ENCODE measurements at places on chromosomes 16 and 17.

- no peak for DNase-seq
These were observed 1.7 kb downstream of the EMP2 start for GRCh38 chr16:10578474-10579316.

GRCh38 chr16:81513204-81514040 lies 68.8 kb downstream of the CMIP start:
- no peak for DNase-seq

DNA sequence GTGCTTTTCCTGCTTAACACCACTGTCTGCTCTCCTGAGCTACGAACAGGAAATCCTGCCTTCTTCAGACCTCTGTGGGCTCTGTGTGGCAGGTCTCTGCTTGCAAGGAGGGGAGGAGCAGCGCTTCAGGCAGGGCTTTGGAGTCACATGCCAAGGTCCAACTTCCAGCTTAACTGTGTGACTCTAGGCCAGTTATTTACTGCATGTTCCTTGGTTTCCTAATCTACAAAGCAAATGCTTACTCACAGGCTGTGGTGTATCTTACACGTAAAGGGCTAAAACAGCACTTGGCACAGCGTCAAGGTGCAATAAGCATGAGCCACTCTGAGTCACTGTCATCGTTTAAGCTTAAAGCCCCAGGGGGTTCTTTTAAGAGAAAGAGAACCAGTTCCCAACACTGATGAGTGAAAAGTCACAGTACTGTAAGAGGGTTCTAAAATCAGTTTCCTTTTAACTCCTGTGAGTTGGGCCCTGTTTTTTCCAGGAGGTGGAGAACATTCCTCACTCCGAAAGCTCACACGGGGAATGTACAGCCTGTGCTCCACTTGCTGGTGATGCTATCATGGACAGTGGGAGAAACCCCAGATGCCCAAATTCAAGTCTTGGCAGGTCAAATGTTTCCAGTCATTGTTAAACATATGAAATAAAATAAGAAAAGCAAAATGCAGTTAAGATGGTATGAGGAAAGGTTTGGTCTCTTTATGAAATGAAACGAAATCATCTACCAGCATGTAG lies 54.1 kb upstream of the BCAR1 start:
- DNase-seq = peak; percentile 47

- DNase-seq = no peak
These were observed 3.0 kb upstream of the CDH15 start for GRCh38 chr16:89168381-89169189.

GRCh38 chr17:42519546-42520491 lies 16.2 kb upstream of the NAGLU start:
- no peak for DNase-seq

- DNase-seq = no peak
These were observed 112.5 kb upstream of the KCNJ16 start for GRCh38 chr17:69962436-69962995.

DNA sequence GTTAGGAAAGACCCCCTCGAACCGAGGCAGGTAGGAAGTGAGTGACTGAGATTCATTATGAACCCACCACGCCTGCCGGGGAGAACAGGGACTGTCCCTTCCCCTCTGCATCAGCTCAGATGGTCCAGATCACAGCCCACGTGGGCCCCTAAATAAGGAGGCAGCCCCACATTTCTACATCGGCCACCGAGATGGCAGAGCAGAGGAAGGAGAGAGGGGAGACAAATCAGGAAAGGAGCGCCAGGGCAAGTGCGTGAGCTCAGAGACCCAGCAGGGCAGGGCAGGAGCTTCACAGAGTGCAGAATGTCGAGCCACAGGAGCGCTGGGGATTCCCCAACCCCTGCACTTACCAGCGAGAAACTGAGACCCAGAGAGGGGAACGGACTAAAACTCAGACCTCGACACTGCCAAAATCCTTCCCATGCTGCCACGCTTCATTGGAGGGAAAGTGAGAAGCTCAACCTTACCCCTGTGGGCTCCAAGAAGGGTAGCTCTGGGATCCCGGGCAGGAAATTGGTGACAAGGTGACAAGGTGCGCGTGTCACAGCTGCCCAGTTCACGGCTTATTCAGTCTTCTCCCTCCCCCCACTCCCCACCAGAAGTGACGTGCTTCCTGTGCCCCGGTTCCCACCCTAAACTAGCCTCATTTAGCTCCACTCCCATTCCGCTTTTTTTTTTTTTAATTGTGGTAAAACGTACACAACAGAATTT lies at the start of gene ICAM2:
Gene ICAM2, minus strand, starts transcription at position 578 of the 711 bp plus-strand sequence. CDS start 13,942 bp downstream, outside the sequence.
- peak; percentile 66 for DNase-seq

- DNase-seq = no peak
These were observed 76.1 kb upstream of the CDH5 start for GRCh38 chr16:66290431-66290830.

DNA sequence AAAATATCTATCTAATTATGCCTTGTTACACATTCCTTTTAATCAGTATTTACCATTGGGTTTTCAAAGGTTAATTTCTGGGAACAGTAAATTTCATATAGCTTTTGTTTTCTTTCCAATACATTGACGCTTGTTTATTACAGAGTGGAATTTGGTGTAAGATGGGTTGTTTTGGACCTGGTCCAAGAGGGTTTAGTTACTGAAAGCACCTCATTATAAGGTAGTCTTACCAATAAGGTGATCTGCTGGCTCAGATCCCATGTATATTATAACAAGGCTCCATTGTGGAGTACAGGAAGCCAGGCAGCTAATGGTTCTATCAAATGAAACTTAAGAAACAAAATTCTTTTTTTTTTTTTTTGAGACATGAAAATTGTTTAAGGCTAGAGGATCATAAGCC lies 87.3 kb upstream of the NACA2 start:
- DNase-seq = no peak

- DNase-seq = no peak
These were observed 154.4 kb downstream of the ABCA8 start for GRCh38 chr17:68800751-68801150.

GRCh38 chr16:21617607-21618006 lies 18.2 kb downstream of the METTL9 start:
- DNase-seq = no peak

- DNase-seq = no peak
These were observed 410.5 kb downstream of the WWOX start for GRCh38 chr16:78509965-78510364.

DNA sequence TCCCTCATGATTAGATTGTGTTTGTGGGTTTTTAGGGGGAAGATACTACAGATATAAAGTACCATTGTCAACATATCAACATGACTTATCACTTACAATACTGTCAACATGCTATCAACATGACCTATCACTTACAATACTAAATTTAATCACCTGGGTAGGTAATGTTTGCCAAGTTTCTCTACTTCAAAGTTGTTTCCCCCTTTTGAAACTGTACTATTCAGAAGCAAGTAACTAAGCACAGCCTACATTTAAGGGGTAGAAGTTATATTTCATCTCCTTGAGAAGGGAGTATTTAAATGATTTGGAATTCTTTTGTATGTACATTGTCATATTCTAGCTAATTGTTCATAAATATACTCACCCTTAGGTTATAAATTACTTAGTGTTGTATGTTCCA lies 68.7 kb downstream of the TRIM37 start:
- no peak for DNase-seq

- DNase-seq = no peak
These were observed 486.1 kb upstream of the SALL1 start for GRCh38 chr16:51636920-51637769.

GRCh38 chr17:27240802-27241155 lies 53.1 kb upstream of the WSB1 start:
- DNase-seq = no peak

- no peak for DNase-seq
These were observed 318.3 kb downstream of the SLC39A11 start for GRCh38 chr17:72774236-72774635.

DNA sequence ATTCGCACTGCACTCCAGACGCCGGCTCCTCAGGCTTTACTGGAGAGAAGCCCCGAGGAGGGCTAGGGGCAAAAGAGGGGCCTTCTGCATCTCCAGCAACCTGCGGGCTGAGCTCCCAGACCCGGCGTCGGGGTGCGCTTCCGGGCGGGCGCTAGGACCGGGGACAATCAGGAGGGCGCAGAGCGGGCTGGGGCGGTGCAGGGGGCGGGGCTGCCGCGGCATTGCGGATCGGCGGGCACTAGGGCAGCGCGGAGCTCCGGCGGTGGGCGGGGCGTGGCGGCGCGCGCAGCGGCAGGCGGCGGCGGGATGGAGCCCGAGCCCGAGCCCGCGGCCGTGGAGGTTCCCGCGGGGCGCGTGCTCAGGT lies at the start of gene TSEN54:
Gene TSEN54, plus strand, starts transcription at position 274 of the 364 bp plus-strand sequence. Its CDS starts 33 bp downstream, at position 307.
- peak; percentile 95 for DNase-seq

- no peak for DNase-seq
These were observed 305.9 kb downstream of the PMP22 start for GRCh38 chr17:14959106-14959648.

GRCh38 chr17:27985306-27985705 lies 57.2 kb upstream of the NLK start:
- DNase-seq = no peak

DNA sequence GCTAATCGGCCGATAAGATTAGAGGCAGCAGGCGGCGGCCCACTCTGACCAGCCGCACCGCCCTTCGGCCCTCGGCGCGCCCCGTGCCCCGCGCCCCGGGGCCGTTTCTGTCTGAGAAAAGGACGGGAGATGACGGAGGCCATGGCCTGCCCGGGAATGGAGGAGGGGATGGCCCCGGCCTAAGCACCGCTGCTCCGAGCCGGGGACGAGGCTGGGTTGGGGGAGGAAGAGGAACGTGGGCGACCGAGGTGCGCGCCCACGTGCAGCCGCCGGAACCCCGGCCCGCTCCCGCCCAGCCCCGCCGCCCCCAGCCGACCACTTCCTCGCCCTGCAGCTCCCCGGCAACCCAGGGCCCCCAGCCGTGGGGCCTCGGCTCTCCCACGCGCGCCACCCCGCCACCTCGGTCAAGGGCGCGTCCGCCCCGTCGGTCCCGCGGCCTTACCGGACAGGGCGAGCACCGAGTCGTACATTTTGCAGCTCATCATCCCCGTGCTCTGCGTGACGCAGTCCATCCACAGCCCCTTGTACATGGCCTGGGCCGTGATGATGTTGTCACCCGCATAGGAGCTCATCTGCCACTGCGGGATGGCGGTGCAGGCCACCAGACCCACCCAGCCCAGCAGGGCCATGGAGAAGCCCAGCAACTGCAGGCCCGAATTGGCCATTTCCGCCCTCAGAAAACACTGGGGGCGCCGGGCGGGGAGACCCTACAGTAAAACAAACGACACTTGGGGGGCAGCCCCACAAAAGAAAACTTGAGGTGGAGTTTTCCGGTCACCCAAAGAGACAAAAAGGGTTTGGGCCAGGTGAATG lies 693 bp downstream of the CLDN7 start:
- DNase-seq = no peak

GRCh38 chr17:34716291-34716690 lies 136.9 kb downstream of the TMEM132E start:
- no peak for DNase-seq

DNA sequence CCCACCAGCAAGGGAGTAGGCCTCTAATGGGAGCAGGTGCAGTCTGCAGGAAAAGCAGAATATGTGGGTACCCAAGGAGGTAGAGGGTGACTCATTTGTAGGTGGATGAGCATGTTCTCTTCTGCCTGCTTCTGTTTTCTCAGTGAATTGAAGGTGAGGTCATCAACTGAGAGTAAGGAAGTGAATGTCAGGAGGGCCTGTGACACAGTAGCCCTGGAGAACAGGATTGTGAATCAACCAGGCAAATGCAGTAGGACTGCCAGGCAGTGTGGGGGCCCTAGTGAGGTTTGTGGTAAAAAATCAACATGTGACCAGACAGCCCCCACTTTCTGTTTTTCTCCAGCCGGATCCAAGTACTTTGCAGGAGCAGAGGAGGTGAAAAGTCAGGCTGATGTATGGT lies 150.5 kb upstream of the SOX9 start:
- DNase-seq = no peak

GRCh38 chr16:50521246-50521900 lies 26.8 kb upstream of the NKD1 start:
- no peak for DNase-seq

Data from stimulated activated CD4-positive, alpha-beta T cell treated with anti-CD3 and anti-CD28 coated beads, Interleukin-4, amount 100 ng/mL, for 48 hours (primary cell).